Activated naive CD8-positive, alpha-beta T cell treated with anti-CD3 and anti-CD28 coated beads, Interleukin-2, amount 50 U/mL, for 16 hours (primary cell): ENCODE measurements at places on chromosomes 7 and 10.

DNA sequence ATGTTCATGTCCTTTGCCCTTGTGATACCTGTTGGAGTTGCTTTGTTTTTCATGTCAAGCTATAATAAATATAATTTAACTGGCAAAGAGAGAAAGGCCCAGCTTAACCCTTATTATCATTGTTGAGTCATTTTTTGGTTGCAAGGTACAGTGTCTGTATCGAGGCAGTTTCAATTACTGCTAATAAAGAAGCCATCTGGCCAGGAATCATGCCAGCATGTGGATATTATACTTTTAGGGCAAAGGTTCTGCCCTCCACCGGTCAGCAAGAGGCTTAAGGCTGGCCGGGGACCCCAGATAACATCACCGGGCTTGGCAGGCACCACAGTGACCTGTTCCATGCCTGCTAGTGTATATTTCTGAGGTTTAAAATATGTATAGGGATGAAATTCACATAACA lies 9.0 kb upstream of the CYP3A4 start:
- no peak for DNase-seq

DNA sequence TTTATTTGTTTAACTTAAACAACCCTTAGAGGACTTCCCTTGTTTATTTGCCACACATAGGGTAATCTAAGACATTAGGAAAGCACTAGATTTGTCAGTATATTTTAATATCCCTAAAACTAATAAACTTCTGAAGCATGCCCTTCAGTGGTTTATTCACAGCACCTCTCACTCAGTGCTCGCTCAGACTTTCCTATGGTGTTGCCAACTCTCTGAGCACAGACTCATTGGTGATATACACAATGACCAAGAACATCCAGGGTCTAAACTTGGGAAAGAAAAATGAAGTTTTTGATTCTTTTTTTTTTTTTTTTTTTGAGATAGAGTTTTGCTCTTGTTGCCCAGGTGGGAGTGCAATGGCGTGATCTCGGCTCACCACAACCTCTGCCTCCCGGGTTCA lies 82.2 kb downstream of the RAB11FIP2 start:
- no peak for DNase-seq

DNA sequence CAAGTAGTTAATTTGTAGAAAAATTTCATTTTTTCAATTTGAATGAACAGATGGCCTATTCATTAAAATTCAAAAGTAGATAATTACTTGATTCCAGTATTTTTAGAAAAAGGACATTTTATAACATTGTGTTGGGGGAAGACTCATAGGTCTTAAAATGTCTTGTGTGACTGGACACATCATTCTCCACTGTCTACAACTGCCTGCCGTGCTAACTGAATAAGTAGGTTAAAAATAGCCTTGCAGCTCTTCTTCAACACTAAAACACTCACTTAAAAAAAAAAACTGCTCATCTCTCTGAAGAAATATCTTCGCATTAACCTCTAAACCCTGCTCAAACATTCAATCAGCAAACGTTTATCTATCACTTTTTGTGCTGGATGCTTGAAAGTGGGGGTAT lies 253.8 kb downstream of the CSTF2T start:
- DNase-seq = no peak

DNA sequence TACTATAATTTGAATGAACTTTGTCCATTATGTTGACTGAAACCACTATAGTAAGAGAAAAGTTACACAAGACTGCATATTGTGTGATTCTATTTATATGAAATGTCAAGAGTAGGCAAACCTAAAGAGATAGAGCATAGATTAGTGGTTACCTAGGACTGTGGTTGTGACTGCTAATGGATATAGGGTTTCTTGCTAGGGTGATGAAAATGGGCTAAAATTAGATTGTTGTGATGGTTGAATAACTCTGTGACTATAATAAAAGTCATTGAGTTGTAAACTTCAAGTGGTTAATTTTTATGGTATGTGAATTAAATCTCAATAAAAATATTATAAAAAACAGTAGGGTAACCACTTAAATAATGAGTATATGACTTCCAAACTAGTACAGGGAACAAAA lies 142.9 kb upstream of the AHR start:
- DNase-seq = no peak

GRCh38 chr10:11934262-11934661 lies 108.3 kb downstream of the UPF2 start:
- DNase-seq = no peak

GRCh38 chr10:24722676-24723385 lies 856 bp downstream of the ARHGAP21 start:
- no peak for DNase-seq

DNA sequence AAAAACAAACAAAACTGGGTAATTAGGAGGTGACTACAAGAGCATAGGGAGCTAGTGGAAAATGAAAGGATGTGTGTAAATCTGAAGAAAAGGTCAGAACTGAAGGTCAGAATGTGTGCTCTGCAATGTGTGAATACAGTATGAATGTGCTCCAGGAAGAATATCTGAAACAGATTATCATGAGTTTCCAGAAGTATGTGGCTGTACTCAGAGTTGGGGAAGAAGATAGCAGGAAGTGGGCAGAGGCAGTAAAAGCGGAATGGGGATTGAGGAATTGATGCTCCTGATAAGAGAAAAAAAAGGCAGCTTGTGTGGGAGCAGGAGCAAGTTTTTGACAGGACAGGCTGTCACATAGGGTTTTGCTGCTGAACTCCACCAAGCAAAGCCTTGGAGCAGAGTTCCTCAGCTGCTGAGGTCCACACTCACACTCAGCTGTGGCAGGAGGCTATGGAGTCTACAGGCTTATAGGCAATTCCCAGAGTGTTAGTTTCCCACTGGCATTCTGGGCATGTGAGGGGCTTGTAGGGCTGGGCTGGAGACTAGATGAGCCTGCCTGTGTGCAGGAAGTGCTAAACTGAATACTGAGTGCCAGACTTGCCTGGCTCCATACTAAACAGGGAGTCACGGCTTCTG lies 22.9 kb downstream of the H2AZ2 start:
- DNase-seq = no peak
